GM04504 (cell line): ENCODE measurements at places on chromosomes 5 and 9.

DNA sequence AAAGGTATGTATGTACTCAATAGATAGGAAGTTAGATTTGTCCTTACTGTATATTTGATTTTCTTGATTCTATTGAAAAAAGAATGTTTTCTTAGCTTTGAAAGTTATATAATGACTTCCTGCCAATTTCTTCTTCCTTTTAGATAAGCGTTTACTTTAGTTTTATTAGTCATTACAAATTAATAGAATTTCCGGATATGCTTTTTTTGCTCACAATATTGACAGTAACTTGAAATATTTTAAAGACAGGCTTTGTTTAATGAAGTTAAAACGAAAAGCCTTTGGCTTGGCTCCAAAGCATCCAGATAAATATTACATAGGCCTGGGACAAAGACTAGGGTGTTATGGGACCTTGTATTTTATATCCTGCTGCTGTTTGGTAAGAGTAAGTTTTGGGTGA is 49.5 kb downstream of the CWC27 start:
- no peak for DNase-seq

GRCh38 chr9:115127191-115127817 is 9.3 kb upstream of the TNC start:
- no peak for DNase-seq

DNA sequence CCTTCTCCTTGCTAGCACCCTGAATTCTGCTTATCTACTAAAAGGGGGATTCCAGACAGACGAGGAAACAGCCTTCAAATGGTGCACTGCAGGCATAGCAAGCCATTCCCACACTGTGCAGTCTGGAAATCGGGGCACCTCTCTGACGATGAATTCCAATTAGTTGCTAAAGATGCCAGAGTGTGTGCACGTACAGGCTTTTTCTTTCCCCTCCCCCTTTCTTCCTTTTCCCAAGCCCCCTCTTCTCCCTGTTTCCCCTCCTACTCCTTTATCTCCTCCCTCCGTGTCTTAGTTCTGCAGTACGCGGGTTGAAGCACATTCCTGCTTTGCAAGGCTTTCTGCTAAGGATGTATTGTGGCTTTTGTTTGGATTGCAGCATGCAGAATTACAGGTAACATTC is at the start of gene GPR21:
GPR21 (plus strand) TSS at position 316 of the 400 bp plus-strand sequence. CDS start 900 bp downstream, outside the sequence.
- DNase-seq = no peak

DNA sequence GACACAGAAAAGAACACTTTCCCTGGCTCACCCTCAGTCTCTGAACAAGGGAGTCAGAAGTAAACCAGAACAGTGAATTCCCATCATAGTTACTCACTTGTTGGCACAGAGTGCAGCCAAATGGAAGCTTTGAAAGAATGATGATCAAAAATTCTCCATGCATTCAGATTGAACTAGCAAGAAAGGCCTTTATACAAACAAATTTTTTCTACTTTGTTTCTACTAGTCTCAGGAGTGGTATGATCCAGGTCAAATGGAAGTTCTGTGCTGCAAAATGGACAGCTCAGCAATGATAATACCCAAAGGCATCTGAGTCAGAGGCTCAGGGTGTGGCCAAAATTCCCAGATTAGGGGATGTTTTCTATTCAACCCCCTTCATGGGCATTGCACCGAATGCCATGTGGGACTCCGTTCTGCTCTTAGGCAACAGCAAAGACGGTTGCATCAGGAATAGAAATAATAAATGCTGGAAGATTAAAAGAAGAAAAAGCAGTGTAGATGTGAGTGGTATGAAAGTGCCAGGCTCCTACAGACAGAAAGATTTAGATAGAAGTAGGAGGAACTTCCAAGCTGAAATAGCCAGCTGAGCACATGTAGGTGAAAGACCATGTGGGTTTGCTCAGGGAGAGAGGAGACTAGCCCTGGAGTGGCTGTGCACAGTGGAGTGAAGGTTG is 24.0 kb upstream of the ASPN start:
- peak; percentile 88 for DNase-seq

- DNase-seq = no peak
Observed at GRCh38 chr9:129406278-129407225, 214.3 kb downstream of the C9orf50 start.

GRCh38 chr9:13324988-13325387 is 45.5 kb upstream of the MPDZ start:
- DNase-seq = no peak

- no peak for DNase-seq
Observed at GRCh38 chr5:143197260-143197656, 206.2 kb downstream of the NR3C1 start.

DNA sequence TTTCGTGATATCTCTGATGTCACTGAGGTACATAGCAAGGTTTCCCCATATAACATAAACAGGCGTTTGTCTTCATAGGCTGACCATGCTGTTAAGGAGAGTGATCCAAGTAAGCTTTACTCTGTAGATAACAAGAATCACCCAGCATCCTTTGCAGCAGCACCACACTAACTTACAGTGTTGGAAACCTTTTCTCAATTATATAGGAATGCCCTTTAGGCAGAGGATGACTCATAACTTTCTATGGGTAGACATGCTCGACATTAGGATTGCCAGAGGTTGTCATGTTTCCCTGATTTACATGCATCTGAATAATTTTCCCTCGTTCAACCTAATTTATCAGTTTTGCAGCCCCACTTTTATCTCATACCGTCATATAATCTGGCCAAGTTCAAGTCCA is 870.0 kb upstream of the CDH9 start:
- DNase-seq = no peak

DNA sequence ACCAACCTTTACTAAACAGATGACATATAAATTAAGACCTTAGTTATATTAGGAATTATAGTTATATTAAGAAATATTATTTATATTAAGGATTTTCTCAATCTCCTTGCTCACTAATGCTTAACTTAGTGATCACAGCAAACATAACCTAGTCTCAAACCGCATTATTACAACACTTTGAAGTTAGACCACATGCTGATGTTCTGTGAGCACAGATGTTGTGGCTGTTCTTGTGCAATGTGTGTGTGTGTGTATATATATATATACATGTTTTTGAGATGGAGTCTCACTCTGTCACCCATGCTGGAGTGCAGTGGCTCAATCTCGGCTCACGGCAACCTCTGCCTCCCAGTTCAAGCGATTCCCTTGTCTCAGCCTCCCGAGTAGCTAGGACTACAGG is 20.5 kb downstream of the ELP1 start:
- no peak for DNase-seq

GRCh38 chr5:126443374-126443851 is 20.2 kb downstream of the GRAMD2B start:
- DNase-seq = no peak

DNA sequence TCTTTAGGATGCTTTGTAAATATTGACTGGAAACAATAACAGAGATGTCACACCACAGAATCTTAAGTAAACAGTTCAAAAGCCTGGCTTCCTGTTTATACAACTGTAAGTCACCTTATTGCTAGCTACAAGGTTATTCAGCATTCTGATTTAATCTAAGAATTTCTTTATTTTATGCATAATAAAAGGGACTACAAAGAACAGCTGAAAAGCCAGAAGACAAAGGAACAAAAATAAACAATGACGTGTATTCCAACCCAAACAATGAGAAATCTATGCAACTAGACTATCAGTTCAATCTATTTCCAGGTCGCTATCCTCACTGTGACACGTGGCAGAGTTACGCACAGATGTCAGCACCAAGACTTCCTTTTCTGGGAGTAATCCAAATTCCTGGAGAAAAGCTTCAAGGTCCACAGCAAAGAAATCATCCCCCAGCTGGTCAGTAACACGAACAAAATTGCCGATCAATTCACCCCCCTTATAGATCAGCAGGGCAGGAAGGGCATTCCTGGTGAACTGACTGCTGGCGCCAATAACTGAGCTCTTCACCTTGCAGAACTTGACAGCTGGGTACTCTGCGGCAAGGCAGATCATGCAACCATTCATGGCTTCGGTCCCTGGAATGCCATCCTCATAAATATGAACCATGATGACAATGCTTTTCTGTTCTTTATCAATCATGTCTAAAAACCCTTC is 8.4 kb downstream of the PDCL start:
- no peak for DNase-seq

GRCh38 chr5:102296178-102296817 is at the start of gene SLCO4C1:
Gene SLCO4C1, minus strand, starts transcription at chr5:102296284. Its CDS starts 22 bp downstream, at chr5:102296262.
- DNase-seq = no peak

GRCh38 chr9:88872192-88872946 is 118.9 kb upstream of the S1PR3 start:
- peak; percentile 5 for DNase-seq

DNA sequence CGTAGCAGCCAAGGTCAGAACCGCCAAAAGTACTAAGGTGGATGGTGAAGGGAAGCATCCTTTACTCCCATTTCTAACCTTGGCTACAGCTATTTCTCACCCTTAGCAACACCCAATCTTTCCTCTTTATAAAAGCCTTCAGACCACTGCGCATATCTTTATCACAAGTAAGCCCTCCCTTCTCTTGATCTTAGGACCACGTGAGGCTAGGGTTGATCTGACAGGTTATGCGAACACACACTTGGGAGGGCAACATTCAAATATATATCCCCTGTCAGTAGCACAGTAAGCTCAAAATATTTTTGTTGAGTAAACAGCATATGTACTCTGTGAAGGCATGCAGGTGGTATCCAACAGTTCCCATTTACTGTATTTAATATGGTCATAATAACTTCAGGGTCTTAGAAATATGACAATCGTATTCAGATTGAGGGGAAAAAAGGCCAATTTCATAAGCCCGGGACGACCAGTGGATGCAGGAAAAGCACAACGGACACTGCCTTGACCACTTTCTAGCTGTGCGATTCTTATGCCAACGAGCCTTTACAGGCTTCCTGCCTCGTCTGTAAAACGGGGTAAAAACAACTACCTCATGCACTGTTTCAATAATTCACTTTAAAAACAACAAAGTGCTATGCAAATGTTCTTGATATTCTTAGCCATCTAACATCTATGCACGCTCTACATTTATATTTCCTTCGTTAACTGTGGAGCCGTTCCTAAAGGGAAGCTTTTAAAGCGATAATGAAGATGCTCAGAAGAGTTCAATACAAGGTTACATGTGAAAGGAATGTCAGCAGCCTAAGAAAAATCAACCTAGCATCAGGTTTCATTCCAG is 1.3 kb downstream of the ARSB start:
- DNase-seq = no peak

GRCh38 chr5:41071975-41072374 is 833 bp upstream of the MROH2B start:
- DNase-seq = no peak

GRCh38 chr5:176646707-176647029 is 616 bp upstream of the TSPAN17 start:
- no peak for DNase-seq

DNA sequence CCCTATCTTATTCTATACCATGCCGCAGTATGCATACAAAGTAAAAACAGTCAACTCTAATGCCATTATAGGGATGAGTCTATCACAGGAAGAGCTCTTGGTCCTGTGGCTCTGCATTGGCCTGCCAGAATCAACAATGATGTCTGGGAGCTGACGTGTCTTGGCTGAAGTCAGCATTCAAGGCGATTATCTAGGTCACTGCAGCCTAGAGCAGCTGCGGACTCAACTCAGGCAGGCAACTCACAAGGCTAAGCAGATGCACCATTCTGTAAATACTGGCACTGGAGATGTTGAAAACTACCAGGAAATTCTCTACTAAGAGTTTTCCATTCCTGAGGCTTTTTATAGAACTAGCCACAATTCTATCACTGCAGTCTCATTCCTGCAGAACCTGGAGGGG is 13.3 kb downstream of the SPATA9 start:
- no peak for DNase-seq

GRCh38 chr5:76717222-76718083 is 1.5 kb downstream of the F2R start:
- no peak for DNase-seq

GRCh38 chr9:126619361-126620135 is 5.8 kb downstream of the LMX1B start:
- DNase-seq = no peak

- DNase-seq = no peak
Observed at GRCh38 chr5:51997949-51998348, 614.7 kb downstream of the ISL1 start.

GRCh38 chr5:122951658-122952057 is 84.9 kb downstream of the PPIC start:
- no peak for DNase-seq

DNA sequence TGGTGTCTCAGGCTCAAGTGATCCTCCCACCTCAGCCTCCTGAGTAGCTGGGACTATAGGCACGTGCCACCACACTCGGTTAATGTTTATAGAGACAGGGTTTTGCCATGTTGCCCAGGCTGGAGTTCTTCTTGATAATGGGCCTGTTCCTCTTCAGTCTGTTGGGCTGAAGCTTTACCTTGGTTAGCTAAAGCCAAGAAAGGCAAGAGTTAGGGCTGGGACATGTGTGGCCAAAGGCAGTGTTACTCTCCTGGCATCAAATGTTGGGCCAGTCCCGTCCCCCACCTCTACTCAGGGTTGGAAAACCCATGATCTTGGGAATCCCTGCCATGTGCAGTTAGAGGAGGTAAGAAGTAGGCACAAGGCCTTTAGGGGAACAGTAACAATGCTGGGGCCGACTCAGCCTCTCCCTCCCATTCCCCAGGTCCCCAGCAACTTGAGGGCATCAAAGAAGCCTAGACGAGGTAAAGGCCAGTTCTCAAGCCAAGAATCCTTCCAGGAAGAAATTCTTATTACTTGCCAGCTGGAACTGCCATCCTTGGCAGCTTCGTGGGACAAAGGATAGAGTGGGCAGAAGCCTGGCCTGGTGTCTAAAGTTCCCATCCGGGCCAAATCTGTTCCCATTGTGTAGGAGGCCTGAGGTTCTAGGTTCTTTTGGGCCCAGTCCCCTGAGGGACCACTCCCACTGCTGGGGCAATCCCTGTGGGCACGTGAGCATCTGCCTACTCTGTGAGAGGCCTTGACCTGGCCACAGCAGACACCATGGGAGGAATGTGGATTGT is 4.5 kb downstream of the EGR1 start:
- DNase-seq = peak; percentile 82

DNA sequence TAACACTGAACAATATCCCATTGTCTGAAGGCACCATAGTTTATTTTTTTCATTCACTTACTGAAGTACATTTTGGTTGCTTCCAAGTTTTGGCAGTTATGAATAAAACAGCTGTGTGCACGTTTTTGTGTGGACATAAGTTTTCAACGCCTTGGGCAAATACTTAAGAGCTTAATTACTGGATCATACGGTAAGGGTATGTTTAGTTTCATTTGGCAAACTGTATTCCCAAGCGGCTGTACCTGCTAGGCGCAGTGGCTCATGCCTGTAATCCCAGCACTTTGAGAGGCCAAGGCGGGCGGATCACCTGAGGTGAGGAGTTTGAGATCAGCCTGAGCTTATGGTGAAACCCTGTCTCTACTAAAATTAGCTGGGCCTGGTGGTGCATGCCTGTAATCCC is 63.7 kb upstream of the FAM120A start:
- DNase-seq = no peak
